ENCODE measurements at places on chromosomes 12 and 14.

- DNase-seq = no peak
Observed at GRCh38 chr14:70832561-70833305, 23.4 kb upstream of the MAP3K9 start.

DNA sequence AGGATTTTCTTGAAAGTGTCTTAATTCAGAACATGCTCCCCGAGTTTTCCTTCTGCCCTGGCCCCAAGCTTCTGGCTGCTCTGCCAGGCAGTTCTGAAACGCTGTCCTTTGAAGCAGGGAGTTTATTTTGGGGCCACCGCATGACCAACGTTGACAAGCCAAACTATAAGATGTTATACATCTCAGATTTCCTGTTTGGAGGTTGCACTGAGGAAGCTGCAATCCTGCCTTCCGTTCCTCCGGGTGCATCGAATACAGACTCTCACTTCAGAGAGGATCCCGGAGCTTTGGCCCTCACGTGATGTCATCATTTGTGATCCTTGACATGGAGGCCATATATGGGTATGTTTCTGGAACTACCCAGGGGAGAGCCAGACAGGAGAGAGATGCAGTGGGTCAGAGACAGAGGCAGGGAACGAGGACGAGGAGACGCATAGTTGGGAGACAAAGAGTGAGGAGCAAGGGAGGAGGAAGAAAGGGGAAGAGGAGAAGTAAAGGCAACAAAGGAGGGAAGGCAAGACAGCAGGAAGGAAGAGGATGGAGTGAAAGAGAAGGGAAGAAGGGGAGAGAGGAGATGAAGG lies at the start of gene ASB2:
ASB2 (minus strand) TSS at position 94 of the 581 bp plus-strand sequence. CDS start 12,031 bp downstream, outside the sequence.
- DNase-seq = peak; percentile 40

GRCh38 chr12:93776581-93777018 lies 99.4 kb downstream of the CRADD start:
- DNase-seq = no peak

DNA sequence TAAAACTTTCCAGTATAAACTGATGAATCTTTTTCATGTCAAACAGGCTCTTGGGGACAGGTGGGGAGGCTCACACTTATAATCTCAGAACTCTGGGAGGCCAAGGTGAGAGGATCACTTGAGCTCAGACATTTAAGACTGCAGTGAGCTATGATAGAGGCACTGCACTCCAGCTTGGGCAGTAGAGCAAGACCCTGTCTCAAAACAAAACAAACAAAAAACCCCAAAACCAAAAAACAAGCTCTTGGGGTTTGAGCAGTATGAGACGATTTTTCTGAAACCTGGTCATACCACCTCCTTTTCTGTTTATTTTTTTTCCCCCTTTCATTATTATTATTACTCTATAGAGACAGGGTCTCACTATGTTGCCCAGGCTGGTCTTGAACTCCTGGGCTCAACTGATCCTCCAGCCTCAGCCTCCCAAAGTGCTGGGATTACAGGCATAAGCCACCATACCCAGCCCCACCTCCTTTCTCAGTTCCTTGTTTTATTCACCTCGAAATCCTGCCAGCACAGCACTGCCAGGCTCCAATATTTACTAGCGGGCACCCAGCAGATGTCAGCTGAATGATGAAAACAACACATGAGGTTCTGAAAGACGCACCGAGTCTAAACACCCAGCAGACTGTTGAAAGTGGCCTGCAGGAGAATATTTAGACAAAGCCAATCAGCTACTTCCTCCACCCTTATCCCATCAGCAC lies 19.5 kb upstream of the CDK17 start:
- no peak for DNase-seq

DNA sequence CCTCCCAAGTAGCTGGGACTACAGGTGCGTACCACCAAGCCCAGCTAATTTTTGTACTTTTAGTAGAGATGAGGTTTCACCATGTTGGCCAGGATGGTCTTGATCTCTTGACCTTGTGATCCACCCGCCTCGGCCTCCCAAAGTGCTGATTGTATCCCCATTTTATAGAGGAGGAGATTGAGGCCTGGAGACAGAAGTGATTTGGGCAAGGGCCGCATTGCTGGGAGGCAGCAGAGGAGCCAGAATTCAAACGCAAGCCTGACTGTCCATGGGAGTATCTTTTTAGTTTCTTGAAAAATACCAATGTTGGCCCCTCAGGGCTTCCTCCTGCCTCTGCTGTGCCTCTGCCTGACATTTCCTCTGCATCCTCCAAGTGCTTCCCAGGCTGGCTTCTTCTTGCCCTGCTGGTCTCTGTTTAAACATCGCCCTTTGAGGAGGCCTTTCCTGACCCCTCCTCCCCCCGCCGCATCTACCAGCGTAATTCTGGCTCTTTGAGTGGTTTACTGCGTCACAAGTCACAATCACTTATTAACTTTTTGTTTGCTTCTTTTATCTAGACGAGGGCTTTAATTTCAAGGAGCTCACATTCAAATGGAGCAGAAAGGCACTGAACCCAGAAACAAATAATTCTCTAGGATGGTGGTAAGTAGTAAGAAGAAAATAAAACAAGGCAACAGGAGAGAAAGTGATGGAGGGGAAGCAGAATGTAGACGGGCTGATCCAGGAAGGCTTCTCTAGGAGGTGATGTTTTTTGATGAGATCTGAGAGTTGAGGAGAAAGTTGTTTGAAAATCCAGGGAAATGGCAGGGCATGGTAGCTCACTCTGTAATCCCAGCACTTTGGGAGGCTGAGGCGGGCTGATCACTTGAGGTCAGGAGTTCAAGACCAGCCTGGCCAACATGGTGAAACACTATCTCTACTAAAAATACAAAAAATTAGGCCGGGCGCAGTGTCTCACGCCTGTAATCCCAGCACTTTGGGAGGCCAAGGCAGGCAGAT lies 91.0 kb upstream of the MED13L start:
- peak; percentile 68 for DNase-seq

DNA sequence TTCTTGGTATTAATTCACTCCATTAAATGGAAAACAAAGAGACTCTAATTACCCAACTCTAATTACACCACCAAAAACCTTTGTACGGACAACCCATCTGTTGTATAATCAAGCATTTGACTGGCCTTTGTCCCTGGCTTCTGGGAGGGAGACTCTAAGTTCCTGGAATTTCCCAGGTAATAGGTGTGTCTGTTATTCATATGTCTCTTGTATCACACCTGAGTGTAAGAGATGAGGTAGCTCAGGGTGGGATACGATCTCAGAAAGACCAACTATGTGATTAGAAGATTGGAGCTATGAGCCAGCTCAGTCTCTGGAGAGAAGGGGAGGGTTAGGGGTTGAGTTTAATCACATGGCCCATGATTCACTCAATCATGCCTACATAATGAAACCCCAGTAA lies 94.7 kb upstream of the PLXNC1 start:
- DNase-seq = no peak

DNA sequence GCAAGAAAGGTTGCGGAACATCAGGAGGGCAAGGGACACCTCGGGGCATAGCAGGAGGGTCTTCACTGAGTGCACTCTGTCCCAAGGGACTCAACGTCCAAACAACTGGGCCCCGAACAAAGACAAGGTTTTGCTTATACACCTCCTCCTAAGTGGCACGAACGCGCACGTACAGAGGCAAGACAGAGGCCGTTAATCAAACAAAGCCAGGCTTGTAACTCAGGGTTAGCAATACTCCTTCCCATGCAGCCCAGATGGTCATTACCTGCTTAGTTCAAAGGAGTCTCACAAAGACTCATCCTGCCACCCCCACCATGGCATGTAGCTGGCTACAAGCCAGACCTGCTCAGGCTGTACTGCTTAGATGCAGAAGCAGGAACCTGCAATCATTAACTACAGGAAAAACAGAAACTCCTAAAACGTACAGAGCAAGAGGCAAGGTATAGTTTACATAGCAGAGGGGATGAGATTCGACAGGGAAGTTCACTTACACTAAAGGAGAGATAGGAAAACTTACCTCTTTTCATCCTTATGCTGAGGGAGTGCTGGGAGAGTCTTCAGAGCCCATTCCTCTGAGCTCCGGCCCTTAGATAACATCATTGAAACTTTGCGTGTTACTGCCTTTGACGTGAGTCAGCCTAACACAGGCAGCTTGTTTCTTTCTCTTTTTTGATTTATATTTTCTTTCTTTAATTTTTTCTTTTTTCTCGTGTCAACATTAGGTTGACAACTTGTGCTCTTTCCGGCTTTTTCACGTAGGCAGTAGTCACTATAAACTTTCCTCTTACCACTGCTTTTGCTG lies 1319.1 kb downstream of the TMEM121 start:
- DNase-seq = peak; percentile 90

- no peak for DNase-seq
Observed at GRCh38 chr14:40269436-40269835, 837.2 kb upstream of the FBXO33 start.

- no peak for DNase-seq
Observed at GRCh38 chr12:79058342-79058741, 193.8 kb downstream of the SYT1 start.

DNA sequence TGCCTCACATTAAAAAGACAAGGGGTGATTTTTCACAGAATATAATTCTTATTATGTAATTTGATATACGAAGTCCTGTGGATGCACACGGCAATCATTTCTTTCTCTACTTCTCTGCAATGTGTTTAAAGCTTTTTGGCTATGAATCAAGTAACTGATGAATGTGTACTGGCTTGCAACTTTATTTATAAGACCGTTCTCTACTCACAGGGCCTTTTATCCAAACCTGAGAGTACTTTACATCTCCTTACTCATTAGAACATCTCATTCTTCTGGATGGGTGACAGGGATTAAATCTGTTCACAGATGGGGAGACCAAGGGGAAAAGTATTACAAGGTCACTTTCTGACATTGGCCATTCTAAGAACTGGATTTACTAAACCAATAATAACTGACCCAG lies 215.8 kb upstream of the DIO2 start:
- no peak for DNase-seq

GRCh38 chr14:65040666-65041433 lies 54.2 kb downstream of the FNTB start:
- no peak for DNase-seq

- DNase-seq = peak; percentile 59
Observed at GRCh38 chr12:106633451-106633823, 50.6 kb downstream of the RFX4 start.

DNA sequence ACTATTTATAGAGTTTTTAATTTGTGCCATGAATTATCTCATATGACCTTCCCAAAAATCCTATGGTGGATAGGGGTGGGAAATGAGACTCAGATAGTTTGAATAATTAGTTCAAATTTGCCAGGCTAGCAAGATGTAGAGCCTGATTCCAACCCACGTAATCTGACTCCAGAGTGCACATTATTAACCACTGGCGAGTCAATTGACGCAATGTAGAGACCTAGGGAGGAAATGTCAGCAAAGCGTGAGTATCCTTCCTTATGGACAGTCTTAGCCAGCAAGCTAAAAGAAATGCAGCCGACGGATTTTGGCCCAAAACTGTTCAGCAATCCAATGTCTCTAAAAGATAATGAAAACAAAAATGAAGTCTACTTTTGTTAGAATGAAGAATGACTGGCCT lies 193.3 kb upstream of the KRR1 start:
- DNase-seq = no peak

- DNase-seq = no peak
Observed at GRCh38 chr14:100155049-100155621, 4.3 kb downstream of the DEGS2 start.

- DNase-seq = no peak
Observed at GRCh38 chr14:100564512-100564911, 22.7 kb downstream of the BEGAIN start.

DNA sequence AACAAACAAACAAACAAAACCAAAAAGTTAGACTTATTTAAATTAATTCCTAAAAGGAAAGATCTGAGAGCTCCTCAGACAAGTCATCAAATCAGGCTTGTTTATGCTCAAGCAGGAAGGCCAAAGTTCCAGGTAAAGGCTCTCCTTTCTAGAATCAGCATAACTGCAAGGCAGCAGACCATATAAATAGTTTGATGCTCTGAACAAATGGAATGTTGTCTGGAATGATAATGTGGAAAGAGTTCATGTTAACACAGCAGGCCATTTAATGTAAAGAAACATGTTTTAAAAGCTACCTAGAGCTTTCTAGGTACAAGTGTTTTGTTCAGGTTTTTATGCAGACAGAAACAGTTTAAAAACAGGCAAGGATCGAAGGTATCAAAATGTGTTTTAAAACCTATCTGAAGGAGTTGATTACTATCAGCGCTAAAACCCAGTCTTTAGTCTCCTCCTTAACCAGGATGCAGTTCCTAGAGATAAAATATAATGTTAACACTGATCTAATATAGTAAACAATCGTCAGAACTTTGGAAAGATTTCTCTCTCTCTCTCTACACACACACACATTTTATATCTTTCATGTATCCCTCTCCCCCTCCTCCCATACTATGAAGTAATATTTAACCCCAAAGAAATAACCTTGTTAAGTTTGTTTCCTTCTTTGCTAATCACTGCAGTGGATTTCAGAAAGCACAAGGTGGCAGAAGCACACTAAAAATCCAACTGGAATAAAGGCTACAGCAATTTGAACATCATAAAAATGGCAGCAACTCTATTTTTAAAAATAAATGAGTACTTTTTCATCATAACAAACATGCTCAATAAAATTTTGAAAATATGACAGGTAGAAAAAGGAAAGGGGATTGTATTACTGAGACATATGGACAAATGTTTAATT lies 135.5 kb downstream of the PAWR start:
- peak; percentile 48 for DNase-seq

DNA sequence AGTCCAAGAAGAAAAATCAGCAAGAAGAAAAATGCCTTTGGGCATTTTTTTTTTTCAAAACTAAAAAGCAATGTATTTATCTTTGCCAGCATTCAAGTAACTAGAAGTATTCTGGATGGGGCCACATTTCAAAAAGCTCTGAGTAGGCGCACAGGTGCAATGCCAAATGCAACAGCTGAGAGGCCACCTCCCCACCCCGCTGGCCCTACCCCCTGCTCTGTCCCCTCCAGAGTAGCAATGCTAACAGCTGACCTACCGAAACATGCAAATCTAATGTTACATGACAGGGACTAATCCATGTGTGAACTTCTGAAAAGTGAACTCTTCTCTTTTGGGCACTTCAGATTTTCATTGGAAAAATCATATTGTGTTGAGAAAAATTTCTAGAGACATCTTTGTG lies 153.7 kb upstream of the SLC38A2 start:
- no peak for DNase-seq

DNA sequence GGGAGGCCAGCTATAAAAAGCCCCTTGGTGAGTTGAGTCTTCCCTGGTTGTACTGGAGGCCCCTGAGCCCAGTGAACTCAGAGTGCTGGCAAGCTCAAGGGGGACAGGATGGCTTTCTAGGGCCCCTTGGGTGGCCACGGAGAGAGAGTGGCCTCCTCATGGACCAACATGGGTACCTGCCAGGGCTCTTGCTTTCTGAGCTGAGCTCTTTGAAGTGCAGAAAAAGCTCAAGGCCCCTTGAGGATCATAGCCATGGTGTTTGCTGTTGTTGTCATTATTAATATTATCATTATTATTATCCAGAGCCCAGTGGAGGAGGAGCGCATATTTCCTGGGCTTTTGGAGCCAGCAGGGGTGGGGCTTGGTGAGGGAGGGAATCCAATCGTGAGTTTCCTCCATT lies 6.7 kb downstream of the RNFT2 start:
- no peak for DNase-seq

DNA sequence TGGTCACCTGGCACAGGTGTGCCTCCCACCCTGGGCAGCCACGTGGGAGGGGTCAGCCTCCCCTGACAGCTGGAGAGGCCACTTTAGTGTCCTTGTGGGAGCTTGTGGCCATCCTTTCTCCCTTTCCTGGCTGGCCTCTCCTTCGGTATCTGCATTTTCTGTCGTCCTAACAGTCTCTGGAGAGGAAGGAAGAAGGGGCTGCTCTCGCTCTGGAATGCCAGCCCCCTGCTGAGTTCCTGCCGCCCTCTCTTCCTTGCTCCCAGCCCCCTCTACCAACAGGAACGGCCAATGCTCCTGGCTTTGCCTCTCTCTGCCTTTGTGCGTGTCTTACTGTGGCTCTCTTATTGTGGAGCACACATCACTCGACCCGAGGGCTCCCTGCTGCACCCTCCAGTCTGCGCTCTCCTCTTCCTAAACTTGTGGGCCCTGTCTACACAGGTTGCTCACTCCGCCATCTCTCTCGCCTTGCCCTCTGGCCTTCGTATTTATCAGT lies 70.8 kb downstream of the FBXL14 start:
- DNase-seq = no peak

Measured in mucosa of gallbladder (tissue), 1 donor.